ENCODE measurements at places on chromosomes 3 and 15.

GRCh38 chr3:77467702-77468625 lies 428.1 kb downstream of the ROBO2 start:
- no peak for DNase-seq

DNA sequence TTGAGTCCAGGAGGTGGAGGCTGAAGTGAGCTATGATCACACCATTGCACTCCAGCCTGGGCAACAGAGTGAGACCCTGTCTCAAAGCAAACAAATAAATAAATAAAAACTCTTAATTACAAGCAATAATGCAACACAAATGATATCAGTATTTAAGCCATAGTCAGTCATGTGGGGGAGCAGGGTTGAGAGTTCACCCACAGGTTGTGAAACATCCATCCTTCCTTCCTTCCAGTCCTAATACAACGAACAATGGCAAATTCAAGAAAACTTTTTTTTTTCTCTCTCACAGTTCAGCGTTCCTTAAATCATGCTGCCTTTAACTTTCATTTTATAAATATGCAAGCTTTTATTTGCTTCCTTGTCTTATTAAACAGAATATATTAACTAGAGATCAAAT lies 24.1 kb downstream of the ZNF592 start:
- DNase-seq, result no peak

- DNase-seq, result no peak
Measured at GRCh38 chr3:161393803-161394202, 22.5 kb upstream of the SPTSSB start.

- no peak for DNase-seq
Measured at GRCh38 chr15:96312641-96313335, 17.7 kb upstream of the NR2F2 start.

GRCh38 chr15:33310481-33311311 lies at the start of gene RYR3:
RYR3 (plus strand) TSS chr15:33310967; CDS start chr15:33311046, 79 bp downstream.
- no peak for DNase-seq

GRCh38 chr15:70324001-70324974 lies 226.6 kb upstream of the TLE3 start:
- DNase-seq, result peak; percentile 20

DNA sequence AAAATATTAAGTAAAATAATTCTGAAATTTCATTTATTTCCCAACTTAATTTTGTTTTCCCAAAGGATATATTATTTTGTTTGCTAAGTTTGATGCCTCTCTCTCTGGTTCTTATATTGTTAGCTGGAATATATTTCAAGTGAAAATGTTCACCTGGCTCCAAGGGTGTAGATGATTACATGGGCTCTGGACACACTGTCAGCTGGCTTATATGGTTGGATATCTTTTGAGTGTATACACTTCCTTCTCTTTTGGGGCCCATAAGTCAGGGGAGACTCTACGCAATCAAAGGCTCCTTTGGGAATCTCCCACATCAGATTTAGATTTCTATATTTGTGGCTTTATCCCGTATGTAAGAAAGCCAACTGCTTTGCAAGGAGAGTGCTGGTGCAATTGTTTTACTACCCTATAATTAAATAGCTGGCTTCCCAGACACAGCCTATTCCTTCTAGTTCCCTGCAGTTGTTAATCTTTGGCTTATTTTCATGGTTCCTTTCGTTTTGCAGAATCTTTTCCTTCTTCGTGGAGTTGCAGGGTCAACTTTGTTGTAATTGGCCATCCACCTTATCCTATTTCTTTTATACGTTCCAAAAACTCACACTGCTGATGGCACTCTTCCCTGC lies 225.7 kb downstream of the DPH6 start:
- no peak for DNase-seq

GRCh38 chr3:178436773-178437172 lies 99.5 kb upstream of the KCNMB2 start:
- peak; percentile 30 for DNase-seq
